CD14-positive monocyte (primary cell): ENCODE measurements at places on chromosomes 12 and 14. TPM values are rescaled to one million over a fixed set of nuclear protein-coding genes. Genes with fewer than 3 reads are reported as not detected.

Gene TGM1
- polyA plus RNA-seq: not detected

GRCh38 chr12:123991372-123991951 is 18.4 kb downstream of the ZNF664 start:
- DNase-seq: no peak
- peaks cover 22% of the 10 kb centered on the region for H3K36me3 ChIP-seq
- H3K4me1 ChIP-seq: peaks cover 9% of the 10 kb centered on the region
- H3K27me3 ChIP-seq: no peaks in the 10 kb centered on the region
- no peak overlapping the region for H3K4me3 ChIP-seq

Gene TRPV4
- 2.0 TPM for polyA plus RNA-seq

- DNase-seq: no peak
- no peaks in the 10 kb centered on the region for H3K4me1 ChIP-seq
- H3K27me3 ChIP-seq: no peaks in the 10 kb centered on the region
- no peaks in the 10 kb centered on the region for H3K36me3 ChIP-seq
- no peak overlapping the region for H3K27ac ChIP-seq
These were observed 22.9 kb upstream of the SOS2 start for GRCh38 chr14:50254248-50254647.

DNA sequence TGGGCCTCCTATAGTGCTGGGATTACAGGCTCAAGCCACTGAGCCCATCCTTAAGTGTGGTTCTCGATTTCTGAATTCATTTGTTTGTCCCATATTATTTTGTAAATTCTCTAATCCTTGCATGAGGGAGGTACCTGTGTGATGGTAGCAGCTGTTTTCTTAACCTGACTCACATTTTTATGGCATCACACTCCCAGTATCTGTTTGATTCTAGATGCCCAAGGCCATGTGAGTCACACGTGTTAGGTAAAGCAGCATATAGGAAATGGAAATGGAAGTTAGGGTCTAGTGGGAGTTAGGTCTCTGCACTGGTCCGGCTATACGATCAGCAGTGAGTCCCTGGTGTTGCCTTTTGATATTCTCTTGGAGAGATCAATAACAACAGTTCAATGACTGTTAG is 198.1 kb downstream of the ERC1 start:
- H3K36me3 ChIP-seq: peaks cover 71% of the 10 kb centered on the region
- H3K4me3 ChIP-seq: no peak overlapping the region
- no peak for DNase-seq

- no peak overlapping the region for H3K4me3 ChIP-seq
- DNase-seq: no peak
- no peak overlapping the region for H3K27ac ChIP-seq
- H3K36me3 ChIP-seq: no peaks in the 10 kb centered on the region
- H3K4me1 ChIP-seq: no peaks in the 10 kb centered on the region
These were observed 311.6 kb upstream of the DIO3 start for GRCh38 chr14:101249676-101250036.

GRCh38 chr14:81427348-81428058 is 27.4 kb upstream of the STON2 start:
- no peak overlapping the region for H3K27ac ChIP-seq
- no peak overlapping the region for H3K4me3 ChIP-seq
- peaks cover 32% of the 10 kb centered on the region for H3K4me1 ChIP-seq
- H3K27me3 ChIP-seq: peaks cover 7% of the 10 kb centered on the region
- DNase-seq: peak; percentile 30

Gene NDUFB1
- polyA plus RNA-seq: 686 TPM

DNA sequence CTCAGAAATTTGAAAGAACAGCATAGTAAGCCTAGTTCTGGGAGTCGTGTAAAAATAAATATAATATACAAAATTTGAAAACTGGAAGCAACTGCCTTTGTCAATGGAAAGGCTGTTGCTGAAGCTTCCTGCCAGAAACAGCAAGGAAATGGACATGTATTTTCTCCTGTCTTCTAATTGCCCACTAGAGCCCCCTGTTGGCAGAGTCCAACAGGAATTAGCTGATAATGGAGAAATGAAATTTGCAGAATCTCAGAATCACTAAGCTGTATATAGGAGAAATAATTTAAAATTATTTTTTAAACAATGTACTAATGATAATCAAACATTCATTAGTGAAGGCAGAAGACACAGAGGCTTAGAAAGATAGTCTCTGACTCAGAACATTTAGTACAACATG is 414.8 kb downstream of the SLC6A15 start:
- H3K27ac ChIP-seq: no peak overlapping the region
- no peaks in the 10 kb centered on the region for H3K36me3 ChIP-seq
- H3K4me1 ChIP-seq: no peaks in the 10 kb centered on the region
- H3K27me3 ChIP-seq: no peaks in the 10 kb centered on the region
- no peak overlapping the region for H3K4me3 ChIP-seq
- no peak for DNase-seq

DNA sequence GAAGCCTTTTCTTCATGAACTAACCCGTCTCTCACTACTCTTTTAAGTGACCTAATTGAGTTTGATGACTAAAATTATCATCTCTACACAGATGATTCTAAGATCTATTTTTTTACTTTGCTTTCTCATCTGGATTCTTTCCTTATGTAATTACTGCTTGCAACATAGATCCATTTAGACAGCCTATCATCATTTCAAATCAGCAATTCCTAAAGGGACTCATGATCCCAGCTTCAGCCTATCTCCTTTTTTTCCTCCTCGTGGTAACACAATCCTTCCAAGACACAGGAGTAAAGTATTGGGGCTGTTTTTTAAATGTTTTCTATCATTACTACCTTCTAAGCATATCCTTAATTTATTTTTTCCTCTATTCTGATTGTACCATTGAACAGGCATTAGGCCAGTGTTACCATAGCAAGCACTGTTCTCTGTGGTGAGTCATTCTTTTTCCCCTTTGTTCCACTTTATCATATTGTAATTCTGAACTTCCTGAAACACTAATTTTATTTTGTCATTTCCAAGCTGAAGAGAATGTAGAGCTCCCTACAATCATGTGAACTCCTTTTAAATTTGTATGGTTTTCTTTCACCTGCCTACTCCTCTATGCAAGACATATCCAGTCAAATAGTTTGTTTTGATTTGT is 190.4 kb upstream of the FAR2 start:
- DNase-seq: no peak
- H3K4me3 ChIP-seq: no peak overlapping the region
- H3K4me1 ChIP-seq: no peaks in the 10 kb centered on the region

GRCh38 chr12:106058256-106059182 is 80.2 kb downstream of the NUAK1 start:
- no peaks in the 10 kb centered on the region for H3K4me1 ChIP-seq
- DNase-seq: no peak
- H3K36me3 ChIP-seq: no peaks in the 10 kb centered on the region
- no peaks in the 10 kb centered on the region for H3K27me3 ChIP-seq

Gene CMKLR1
- 11.6 and 12.8 TPM in 2 replicates for polyA plus RNA-seq

- H3K27me3 ChIP-seq: peaks cover 70% of the 10 kb centered on the region
- H3K4me1 ChIP-seq: peaks cover 30% of the 10 kb centered on the region
- no peaks in the 10 kb centered on the region for H3K36me3 ChIP-seq
- no peak overlapping the region for H3K27ac ChIP-seq
These were observed 2.4 kb downstream of the HRK start for GRCh38 chr12:116878567-116879508.

DNA sequence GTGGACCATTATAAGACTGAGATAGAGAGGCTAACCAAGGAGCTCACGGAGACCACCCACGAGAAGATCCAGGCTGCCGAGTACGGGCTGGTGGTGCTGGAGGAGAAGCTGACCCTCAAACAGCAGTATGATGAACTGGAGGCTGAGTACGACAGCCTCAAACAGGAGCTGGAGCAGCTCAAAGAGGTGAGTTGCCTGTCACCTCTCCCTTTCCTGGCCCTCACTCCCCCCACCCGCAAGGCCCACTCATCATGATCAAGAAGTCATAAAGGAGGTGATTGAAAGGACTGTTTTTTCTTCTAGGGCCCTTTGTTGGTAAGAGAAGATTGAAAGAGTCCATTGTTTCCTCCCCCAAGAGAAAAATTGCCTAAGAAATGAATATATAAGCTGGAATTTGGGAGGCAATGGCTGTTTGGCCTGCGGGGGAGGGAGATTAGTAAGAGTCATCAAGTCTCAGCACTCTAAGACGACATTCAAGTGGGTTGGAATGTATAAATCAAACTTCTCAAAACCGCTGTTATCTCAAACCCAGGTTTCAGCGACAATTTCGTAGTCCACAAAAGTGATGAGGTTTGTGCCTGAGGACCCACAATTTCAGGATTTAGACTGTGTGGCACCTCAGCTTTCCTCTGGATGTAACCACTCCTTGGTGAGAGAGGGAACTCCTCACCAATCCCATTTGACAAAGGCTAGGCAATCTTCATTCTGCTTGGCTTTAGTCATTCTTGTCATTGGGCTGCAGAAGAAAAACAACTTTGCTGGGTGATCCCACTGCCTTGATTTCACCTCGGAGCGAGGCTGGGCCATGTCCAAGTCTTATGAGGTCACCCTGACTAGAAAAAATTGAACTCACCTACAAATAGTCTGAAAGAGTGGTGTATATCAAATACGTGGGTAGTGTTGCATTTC is 966 bp downstream of the BICD1 start:
- peak overlapping the region; percentile 87 for H3K4me3 ChIP-seq
- H3K36me3 ChIP-seq: no peaks in the 10 kb centered on the region
- peaks cover 2% of the 10 kb centered on the region for H3K27me3 ChIP-seq
- peak overlapping the region; percentile 67 for H3K27ac ChIP-seq

- DNase-seq: no peak
- H3K4me1 ChIP-seq: peaks cover 38% of the 10 kb centered on the region
- no peaks in the 10 kb centered on the region for H3K36me3 ChIP-seq
- H3K27ac ChIP-seq: peak overlapping the region; percentile 100
- H3K4me3 ChIP-seq: no peak overlapping the region
These were observed 95.2 kb downstream of the FAR2 start for GRCh38 chr12:29244159-29244765.

DNA sequence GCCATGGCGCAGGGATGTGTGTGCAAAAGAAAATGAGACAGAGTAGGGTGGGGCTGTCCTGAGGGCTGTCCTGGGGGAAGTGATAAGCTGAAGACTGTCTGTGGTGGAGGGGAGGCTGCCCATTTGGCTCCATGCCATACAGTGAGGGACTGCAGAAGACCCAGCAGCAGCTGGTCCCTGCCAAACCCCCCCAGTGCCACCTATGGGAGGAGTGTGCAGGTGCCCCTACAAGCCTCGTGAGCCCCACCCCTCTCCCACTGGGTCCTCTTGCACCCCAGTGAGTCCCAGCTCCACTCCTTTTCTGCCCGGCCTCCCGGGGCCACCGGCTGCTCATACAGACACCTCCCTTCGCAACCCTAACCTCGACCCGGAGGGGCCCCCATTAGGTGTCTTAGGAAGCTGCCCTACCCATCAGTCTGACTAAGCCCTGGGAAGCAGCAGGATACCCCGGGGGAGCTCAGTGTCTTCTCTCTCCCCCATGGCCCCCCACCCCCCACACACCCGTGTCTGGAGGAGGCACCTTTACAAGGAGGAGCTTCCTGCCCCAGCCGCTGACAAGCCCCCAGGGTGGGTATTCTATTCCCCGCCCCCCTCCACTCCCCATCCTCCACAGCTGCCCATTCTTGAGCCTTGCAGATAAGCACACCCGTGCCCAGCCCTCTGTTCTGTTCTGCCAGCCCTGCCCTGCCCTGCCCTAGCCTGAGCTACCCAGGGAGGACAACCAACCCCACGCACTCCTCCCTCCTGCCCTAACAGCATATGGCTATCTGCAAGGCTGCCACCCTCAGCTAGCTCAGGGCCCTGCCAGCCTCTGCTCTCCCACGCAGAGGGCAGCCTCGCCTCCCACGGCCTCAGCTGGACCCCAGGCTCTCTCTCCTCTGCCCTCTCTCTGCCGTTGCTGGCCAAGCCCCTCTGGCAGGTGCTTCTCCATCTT is 41.9 kb downstream of the SLC6A12 start:
- H3K4me1 ChIP-seq: peaks cover 27% of the 10 kb centered on the region
- no peak overlapping the region for H3K27ac ChIP-seq
- H3K4me3 ChIP-seq: no peak overlapping the region
- no peaks in the 10 kb centered on the region for H3K27me3 ChIP-seq

DNA sequence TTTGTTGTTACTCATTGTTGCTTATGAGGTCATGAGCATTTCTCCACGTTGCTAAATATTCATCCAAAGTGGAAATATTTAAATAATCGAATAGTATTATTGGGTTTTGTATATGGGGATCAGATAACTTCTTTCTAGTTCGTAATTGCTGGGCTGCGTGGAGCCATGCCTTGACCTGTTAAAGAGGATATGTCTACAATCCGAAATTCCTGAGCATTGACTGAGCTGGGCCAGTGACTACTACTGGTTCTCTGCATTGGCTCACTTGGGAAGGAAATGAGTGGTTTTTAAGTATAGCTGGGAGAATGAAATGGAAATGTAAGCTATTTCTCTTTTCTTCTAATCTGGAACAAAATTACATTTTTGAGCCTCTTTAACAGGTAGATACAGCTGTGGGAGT is 163.2 kb downstream of the RPL10L start:
- H3K27ac ChIP-seq: no peak overlapping the region
- no peak for DNase-seq
- H3K27me3 ChIP-seq: no peaks in the 10 kb centered on the region
- no peaks in the 10 kb centered on the region for H3K36me3 ChIP-seq

DNA sequence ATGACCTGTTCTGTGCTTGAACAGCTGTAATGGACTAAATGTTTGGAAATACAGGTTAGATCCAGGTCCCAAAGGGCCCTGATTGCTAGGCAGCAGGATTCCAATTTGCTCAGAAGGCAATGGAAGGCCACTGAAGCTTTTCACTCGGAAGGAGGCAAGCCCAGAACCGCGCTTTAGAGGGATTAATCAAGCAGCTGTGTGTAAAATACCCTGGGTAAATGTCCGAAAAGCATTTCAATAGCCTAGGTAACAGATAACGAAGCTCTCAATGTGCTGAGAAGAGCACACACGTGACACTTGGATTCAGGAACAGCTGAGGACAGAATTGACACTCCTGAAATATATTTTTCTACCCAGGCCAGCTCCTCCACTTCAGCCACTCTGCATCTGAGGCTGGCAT is 436.1 kb downstream of the TMEM132D start:
- DNase-seq: no peak
- no peaks in the 10 kb centered on the region for H3K36me3 ChIP-seq
- H3K27me3 ChIP-seq: no peaks in the 10 kb centered on the region
- H3K4me1 ChIP-seq: no peaks in the 10 kb centered on the region
- H3K4me3 ChIP-seq: no peak overlapping the region

DNA sequence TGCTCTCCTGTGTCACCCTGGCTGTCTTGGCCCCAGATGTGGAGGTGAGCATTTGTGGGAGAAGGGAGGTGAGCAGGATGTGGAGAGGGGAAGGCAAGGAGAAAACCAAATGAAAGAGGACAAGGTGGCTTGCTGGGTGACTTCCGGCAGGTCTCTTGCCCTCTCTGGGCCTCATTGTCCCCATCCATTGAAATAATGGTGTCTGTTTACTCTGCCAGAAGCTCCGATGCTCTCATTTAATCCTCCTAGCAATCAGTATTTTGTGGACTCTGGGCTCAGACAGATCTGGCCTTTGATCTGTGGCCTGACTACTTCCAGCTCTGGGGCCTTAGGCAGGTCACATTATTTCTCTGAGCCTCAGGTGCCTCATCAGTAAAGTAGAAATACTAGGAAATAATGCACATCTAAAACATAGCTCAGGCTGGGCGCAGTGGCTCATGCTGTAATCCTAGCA is 30.6 kb downstream of the MVK start:
- no peak for DNase-seq
- no peak overlapping the region for H3K4me3 ChIP-seq
- no peak overlapping the region for H3K27ac ChIP-seq
- H3K27me3 ChIP-seq: no peaks in the 10 kb centered on the region
- H3K36me3 ChIP-seq: no peaks in the 10 kb centered on the region
